ENCODE measurements at places on chromosomes 16 and 17.

DNA sequence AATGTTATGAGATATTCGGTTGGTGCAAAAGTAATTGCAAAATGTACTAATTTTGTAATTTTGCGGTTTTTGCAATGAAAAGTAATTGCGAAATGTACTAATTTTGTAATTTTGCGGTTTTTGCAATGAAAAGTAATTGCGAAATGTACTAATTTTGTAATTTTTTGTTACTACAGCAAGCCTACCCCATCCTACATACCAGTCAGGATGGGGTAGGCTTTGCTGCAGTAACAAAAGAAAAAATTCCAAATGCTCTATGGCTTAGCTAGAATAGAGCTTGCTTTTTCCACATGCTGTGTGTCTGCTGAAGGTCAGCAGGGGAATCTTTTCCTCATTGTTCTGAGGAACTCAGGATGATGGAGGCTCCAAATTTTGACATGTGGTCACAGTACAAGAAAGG lies 83.3 kb upstream of the GPRC5B start:
- no peak for DNase-seq

GRCh38 chr16:24635900-24636610 lies 93.4 kb upstream of the TNRC6A start:
- no peak for DNase-seq

DNA sequence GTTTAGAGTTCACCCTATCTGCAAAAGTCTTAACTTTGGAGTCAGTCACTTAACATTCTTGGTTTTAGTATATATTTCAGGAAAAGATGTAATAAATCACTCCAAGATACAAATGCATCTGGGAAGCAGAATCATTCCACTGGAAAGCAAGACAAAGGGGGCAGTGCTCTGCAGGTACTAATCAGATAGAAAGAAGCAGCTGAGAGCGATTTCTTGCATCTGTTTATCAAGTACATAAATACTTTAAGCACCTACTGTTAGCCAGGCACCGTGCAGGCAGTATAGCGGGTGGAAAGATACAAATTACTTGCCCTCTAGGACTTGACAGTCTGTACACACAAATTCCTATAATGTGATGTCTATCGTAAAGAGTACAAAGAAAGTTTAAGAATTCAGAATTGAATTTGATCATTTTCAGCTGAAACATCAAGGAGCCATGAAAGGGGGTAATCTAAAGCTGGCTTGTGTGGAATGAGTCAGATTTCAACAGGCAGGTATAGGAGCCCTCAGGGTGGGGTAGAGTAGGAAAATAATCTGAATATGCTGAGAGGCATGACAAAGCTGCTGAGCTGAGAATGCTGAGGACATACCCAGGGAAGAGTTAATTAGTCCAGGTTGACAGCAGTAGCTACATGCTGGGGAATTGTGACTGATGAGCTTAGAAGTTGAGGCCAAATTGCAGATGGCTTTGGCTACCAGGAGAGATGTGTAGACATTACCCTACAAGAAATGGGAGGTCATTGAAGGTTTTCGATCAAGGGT lies 110.2 kb downstream of the CA10 start:
- no peak for DNase-seq

GRCh38 chr17:15377200-15377599 lies 35.8 kb upstream of the TEKT3 start:
- no peak for DNase-seq

DNA sequence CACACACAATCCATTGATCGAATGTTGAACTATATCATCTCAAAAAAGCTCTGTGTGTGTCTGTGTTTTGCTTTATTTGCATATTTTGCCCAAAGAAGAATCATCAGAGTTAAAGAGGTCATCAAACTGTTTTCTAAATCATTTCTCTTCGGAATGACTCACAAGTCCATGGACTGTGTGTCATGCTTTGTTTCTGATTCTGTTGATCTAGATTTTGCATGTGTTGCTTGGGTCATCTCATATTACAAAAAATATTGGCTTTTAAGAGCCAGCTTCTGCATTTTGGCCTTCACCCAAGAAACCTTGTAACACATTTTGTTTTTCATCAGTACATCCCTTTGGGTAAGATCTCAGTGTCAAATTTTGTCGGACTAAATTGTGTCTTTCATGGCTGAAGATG lies 471.2 kb upstream of the HSBP1 start:
- DNase-seq: no peak

DNA sequence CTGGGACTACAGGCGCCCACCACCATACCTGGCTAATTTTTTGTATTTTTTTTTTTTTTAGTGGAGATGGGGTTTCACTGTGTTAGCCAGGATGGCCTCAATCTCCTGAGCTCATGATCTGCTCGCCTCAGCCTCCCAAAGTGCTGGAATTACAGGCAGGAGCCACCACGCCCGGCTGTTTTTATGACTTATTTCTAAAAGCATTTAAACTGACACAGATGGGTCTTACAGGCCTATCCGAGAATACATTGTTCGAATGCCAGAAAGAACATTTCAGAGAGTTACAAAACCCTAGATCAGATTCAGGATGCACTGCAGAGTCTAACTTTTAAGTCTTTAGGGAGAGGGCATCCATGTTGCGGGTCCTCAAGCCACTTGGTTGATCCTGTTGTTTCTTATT lies 234.7 kb upstream of the MAF start:
- no peak for DNase-seq

DNA sequence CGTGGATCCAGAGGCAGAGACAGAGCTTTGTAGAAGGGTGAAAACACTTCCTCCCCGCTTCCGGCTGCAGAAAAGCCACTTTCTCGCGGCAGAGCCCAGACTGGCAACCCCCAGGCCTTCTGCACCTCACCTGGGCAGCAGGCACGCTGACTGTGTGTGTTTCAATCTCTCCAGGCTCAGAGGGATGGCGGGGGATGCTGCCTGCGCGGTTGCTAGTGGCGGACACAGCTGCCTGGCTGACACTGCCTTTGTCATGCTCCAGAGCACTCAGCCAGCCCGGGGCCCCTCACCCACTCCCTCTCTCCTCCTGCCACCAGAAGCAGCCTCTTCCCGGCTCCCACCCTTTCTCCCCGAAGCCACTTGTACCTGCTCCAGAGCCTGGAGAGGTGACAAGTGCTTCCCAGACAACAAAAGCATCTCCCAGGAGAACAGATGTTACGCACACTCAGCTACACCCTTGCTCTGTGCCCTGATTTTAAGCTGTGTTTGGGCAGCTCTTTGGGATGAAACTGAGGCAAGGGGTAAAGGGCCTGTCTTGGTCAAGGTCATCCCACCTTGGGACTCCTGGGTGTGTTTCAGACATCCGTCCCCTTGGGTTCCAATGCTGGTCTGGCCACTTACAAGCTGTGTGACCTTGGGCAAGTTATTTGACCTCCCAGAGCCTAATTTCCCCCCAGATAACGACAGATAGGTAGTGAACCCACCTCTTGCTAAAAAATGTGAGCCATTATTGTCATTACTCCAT lies 9.2 kb upstream of the GLIS2 start:
- DNase-seq: no peak

GRCh38 chr17:57276621-57277020 lies 20.3 kb downstream of the MSI2 start:
- DNase-seq: no peak

GRCh38 chr16:73289232-73289631 lies 241.3 kb upstream of the ZFHX3 start:
- no peak for DNase-seq

DNA sequence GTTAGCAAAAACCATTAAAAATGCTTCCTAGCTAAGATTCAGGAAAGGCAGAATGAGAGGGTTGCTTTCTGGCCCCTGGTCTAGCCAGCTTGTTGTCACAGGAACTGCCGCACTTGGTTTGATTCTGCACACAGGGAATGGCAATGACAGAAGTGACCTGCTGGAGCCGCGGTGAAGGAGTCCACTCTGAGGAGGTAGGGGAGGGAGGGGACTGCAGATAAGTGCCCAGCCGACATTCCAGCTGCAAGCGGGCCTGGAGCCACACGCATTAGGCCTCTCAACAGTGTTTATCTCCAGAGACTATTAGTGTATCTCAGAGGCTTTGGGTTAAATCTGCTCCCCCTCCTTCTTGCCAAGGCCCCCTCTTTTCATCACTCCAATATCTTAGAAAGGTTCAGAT lies 38.6 kb downstream of the CDRT15 start:
- no peak for DNase-seq

GRCh38 chr16:83774066-83774465 lies 33.7 kb upstream of the HSBP1 start:
- DNase-seq: no peak

DNA sequence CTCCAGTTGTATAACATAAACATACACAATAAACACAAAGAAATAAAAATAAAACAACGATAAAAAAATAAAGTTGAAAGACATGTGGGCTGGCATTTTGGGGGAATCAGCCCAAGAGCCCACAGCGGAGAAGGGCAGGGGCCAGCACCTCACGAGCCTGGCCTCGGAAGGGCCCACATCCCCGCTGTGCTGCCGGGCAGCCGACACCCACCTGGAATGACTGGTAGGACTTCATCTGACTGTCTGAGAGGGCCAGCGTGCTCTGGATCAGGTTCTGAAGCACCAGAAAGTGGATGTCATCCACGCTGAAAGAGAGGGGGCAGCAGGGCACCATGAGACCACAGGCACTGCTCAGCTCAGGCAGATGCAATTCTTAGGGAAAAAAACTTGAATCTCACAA lies 73.5 kb downstream of the GTF3C1 start:
- DNase-seq: no peak

DNA sequence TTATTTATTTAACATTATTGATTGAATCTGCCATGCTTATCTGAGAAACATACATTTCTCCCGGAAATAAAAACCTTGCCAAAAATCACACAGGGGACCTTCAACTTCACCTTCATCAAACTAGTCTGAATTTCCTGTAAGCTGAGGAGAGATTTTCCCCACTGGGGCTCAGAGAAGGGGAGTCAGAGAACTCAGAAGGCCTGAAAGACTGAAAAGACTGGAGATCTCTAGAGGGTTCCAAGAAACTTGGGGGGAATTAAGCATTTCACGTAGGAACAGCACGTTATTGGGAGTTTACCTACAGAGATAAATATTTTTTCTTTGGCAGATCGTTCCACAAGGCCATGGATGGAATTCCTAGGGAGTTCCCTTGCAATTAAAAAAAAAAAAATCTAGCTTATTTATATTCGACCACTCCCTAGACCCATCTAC lies 528 bp upstream of the NOL11 start:
- no peak for DNase-seq

DNA sequence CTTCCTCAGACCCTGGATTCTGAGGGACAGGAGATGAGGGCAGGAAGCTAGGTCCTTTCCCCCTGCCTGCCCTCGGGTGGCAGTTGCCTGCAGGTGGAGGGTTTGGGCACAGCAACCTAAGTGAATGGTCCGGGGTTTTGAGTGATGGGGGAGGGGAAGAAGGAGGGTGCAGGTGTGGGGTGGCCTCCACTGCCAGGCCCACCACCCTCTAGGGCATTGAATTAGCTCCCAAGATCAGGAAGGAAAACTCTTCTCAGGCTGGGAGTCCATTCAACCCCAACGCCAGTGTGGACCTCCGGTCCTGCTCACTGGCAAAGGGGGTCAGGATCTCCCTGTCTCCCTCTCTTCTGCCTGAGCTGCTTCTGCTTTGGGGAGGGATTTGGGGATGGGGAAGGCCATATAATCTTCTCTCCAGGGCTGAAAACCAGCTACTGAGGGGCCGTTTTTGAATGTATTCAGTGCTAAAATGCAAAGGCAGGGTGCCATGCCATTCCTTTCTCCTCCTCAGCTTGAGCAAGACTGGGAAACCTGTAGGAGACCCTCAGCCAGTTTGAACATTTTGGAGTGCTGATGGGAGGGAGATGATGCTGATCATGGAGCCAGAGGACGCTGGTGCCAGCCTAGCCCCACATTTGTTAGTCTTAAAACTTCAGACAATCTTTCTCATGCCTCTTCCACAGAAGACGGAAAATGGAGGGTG lies 18.8 kb downstream of the GRB7 start:
- no peak for DNase-seq

DNA sequence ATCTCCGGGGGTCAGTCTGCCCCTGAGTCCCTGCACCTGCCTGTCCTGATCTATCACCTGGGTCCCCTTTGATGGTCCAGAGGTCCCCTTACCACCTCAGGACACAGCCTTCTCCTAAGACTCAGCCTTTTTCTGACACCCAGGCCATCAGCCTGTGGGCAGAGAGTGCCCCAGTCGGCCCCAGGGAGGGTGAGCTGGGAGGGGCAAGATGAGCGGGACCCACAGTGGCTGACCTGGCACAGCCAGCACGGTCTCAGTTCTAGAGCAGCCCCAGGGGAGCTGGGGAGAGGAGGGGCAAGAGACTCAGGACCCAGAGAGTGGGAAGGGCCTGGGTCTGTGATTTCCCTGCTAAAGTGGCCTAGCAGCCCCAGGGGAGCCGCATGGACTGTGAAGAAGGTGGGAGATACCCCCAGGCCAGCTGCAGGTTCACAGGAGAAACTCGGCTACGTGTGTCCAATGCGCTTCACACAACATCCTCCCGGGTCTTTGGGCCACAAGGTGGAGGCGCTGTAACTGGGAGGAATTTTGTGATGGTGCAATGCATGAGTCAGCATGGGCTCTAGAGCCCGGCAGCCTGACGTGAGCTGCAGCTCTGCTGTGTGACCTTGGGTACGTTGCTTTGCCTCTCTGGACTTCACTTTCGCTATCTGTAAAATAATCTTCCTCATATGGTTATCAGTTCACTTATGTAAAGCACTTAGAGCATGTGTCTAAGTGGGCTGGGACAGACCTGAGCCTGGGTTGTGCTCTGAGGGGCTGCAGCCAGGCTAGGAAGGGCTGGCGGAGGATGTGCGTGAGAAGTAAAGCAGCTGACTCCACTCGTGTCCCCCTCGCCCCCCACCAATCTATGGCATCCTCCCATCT lies 67.2 kb upstream of the LHX1 start:
- no peak for DNase-seq

GRCh38 chr17:77631307-77631706 lies 327.2 kb upstream of the TNRC6C start:
- no peak for DNase-seq

DNA sequence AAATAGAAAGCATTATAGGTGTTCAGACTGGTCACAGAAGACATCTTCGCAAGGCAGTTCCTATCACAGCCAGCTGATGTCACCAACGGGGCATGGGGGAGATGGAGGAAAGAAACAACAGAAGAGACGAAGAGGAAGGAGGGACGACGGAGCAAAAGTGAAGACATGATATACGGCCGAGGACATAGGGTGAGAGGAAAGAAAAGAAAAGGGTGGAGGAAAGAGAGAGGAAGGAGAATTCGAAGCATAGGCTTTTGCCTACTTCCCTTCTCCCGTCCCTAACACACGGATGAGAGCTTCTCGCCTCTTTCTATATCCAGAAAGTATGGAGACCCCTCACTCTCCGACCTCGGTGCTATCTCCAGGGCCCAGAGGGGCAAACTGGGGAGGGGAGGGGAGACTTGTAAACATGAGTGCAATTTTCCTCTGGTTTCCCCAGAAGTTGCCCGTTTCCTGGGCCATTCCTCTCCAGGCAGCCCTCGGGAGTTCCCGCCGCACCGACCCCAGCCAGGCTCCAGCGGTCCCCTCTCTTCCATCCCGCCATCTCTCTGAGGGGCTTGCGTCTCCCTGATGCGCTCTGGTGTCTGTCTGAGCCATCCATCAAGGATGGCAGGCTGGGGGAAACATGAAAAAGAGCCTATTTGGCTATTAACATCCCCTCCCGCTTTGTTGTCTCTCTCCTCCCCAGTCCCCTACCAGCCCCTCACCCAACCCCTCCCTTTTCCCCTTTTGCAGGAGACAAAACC lies 26.0 kb downstream of the COPZ2 start:
- peak; percentile 20 for DNase-seq
